WERI-Rb-1 (cell line): ENCODE measurements at places on chromosomes 7 and 10.
A peak's percentile ranks its signal among the peaks of the same experiment; 100 is the strongest.

GRCh38 chr10:31942892-31943291, 14.3 kb upstream of the ARHGAP12 start:
- no peak for DNase-seq

DNA sequence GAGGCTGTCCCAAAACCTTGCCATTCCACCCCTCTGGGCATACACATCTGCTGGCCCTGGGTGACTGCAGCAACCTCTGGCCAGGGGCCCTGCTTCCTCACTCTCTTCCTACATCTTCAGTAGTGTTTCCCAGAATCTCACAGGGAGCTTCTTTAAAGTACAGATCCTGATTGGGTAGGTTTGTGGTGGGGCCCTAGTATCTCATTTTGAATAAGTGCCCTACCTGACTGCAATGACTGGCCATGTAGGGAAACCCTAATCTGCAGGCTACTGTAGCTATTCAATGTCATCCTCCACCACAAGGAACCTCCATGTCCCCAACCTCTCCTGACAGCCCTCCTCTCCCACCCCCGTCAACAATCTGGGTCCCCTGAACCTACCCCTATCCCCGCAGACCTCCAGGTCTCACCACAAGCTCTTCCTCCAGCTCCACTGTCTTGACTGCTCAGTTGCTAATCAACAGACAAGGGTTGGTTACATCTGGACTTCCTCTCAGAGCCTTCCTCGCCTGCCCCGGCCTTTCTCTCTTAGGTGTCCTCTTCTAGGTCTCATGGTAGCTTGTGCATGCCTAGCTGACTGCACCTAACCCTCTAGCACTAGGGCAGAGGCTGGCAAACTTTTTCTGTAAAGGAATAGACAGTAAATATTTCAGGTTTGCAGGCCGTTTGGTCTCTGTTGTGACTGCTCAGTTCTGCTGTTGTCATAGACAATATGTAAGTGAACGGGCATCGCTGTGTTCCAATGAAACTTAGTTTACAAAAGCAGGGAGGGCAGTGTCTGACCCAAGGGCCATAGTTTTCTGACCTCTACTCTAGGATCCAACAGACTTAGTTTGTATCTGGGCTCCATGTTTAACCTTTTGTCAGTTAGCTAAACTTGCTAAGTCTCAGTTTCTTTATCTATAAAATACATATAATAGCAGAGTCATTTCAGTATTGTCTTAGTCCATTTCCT, 121.1 kb downstream of the AOAH start:
- DNase-seq, result no peak

DNA sequence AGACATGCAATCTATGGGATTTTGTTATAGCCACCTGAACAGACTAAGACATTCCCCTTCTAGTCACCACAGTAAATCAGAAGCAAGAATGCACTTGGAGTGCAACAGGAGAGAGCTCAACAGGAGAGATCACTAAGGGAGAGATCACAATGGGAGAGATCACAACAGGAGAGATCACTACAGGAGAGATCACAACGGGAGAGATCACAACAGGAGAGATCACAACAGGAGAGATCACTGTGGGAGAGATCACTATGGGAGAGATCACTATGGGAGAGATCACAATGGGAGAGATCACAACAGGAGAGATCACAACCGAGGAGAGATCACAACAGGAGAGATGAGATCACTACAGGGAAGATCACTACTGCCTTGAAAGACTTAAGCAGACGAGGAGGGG, 238.5 kb upstream of the PITRM1 start:
- DNase-seq, result no peak

GRCh38 chr7:100170101-100170897, 1.9 kb upstream of the GAL3ST4 start:
- no peak for DNase-seq

DNA sequence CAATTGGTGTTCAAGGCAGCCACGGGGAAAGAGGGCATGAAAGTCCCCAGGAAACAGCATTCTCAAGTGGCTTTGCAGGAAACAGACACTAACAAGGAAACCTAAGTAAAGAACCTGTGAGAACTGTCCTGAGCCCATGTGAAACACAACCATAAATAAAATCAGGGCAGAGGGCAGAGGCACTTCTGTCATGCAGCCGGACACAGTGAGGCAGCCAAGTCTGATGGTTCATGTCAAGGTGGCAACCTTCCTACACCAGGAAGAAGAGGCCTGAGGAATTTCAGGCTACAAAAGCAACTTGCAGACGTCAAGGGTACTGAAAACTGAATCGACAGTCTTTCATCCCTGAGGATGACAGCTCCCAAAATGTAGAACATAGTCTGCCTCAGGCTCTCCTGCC, 458.2 kb upstream of the NPVF start:
- DNase-seq, result no peak

DNA sequence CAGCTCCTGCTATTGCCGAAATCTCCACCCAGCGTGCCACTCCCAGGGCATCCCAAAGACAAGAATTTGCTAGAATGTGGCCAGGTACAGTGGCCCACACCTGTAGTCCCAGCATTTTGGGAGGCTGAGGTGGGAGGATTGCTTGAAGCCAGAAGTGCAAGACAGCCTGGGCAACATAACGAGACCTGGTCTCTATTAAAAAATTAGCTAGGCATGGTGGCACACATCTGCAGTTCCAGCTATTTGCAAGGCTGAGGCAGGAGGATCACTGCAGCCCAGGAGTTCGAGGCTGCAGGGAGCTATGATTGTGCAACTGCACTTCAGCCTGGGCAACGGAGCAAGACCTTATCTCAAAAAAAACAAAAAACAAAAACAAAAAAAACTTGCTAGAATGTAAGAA, 73.3 kb upstream of the LYZL2 start:
- DNase-seq, result no peak

DNA sequence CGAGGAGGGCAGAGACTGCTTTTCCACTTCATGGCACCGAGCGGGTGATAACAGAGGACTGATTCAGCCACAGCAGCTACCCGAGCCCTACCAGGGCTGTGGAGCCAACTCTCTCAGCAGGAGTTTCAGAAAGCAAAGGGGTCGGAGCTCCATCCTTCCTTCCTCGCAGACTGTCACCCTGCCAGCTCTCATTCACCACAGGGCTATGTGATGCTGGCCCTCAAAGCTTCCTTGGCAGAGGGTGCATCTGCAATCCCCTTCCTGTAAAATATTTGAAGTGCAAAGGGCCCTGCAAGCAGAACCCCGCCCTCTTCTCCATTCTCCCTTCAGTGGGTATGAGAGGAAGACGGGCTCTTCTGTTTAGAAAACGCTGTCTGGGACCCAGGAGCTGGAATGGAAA, 105.3 kb upstream of the LYZL2 start:
- no peak for DNase-seq

GRCh38 chr7:157158400-157158799, 19.7 kb downstream of the UBE3C start:
- DNase-seq, result no peak

DNA sequence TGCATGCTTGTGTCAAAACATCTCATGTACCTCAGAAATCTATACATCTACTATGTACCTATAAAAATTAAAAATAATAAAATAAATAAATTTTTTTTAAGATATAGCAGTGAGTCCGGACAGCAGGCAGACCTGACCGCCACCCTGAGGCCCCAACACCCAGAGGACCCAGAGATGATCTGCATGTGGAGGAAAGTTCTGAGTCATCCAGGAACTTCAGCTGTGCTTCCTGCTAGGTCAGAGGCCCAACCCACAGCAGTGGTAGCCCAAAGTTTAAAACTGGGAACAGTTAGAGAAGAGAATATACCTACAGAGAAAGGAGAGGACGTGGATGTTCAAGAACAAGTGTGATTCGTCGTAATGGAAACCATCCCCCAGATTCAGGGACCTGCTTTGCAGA, 683.7 kb upstream of the NRP1 start:
- no peak for DNase-seq

DNA sequence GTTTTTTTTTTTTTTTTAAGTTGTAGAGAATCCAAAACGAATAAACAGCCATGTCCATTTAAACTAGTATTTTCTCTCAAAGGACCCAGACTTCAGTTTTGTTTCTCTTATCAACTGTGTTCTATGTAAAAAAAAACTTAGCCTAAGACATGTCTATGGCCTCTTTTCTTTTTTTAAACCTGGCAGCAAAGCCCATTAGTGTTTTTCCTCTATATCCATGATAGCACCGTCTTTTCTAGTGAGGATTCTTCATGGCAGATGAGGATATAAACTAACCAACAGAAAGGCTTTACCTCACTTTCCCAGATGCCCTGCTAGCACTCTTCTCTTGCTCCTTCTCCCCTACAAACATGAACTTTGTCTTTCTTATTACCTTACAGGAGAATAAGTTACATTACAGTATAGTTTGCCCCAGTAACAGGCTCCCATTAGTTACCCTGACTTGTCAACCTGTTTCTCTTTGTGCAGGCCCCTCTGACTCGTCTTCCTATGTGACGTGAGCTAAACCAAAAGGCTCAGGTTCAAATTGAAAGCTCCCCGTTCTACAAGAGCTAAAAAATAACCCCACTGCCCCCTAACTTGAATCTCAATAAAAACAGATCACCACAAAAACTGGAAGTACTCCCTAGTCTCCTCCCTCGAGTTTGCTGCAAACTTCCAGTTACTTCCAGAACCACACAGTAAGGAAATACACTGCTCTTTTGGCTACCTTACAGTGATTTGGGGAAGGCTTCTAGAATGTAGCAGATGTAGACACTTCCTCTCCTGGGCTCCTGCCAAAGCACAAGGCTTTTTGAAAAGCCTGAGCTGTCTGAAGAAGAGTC, 20.1 kb downstream of the P4HA1 start:
- DNase-seq, result no peak

DNA sequence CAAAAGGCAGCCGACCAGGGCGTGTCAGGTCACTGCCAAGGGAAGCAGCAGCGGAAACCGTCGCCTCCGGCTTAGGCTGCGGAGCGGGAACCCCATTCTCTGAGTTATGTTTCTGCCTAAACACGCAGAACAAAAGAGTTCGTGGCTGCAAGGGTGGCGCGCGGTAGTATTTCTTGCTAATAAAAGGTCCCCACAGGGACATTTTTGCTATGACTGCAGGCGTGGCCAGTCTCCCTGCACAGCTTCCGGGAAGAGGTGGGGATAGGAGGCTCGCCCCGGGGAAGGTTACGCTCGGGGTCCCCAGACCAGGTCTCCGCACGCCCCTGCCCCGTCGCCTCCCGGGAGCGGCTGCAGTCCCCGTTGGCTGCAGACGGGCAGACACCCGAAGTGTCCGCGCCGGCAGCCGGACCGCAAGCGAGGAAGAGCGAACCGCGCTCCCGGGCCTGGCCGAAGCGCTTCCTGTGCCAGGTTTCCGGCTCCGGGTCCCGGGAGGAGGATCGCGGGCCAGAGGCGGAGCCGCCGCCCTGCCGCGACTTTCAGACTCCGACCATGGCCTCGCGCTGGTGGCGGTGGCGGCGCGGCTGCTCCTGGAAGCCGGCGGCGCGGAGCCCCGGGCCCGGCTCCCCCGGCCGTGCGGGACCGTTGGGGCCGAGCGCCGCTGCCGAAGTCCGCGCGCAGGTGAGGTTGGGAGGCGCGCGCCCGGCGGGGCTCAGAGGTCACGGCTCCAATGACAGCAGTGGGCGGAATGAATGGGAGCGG, at the start of gene PDSS1:
Gene PDSS1 (plus strand): TSS at position 539 of the 759 bp plus-strand sequence. CDS start 11 bp downstream, at position 550.
- DNase-seq, result peak; percentile 49

- DNase-seq, result peak; percentile 17
These were observed 863 bp downstream of the ST8SIA6 start for GRCh38 chr10:17453373-17454091.

DNA sequence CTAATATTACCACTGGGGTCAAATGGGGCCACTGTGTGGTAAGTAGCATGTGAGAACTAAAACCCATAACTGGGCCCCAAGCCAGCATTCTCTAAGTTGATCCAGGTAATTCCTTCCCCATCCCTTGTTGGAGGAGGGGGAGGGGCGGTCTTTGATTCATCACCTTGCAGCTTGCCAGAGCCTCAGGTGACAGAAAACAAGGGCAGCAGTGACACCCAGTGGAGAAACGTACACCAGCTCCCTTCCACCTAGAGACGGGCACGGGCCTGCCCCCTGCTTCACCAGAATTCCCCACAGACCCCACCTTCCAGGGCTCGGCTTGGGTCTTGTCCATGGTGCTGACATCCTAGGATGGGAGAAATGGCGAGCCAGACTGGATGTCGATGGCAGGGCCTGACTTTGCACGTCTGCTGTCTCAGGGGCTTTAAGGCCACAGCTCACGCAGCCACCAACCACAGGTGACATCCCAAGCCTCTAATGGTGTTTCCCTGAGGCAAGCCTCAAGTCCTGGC, 102.0 kb downstream of the STRA8 start:
- DNase-seq, result peak; percentile 98

GRCh38 chr7:25586513-25586912, 358.2 kb upstream of the NPVF start:
- no peak for DNase-seq

DNA sequence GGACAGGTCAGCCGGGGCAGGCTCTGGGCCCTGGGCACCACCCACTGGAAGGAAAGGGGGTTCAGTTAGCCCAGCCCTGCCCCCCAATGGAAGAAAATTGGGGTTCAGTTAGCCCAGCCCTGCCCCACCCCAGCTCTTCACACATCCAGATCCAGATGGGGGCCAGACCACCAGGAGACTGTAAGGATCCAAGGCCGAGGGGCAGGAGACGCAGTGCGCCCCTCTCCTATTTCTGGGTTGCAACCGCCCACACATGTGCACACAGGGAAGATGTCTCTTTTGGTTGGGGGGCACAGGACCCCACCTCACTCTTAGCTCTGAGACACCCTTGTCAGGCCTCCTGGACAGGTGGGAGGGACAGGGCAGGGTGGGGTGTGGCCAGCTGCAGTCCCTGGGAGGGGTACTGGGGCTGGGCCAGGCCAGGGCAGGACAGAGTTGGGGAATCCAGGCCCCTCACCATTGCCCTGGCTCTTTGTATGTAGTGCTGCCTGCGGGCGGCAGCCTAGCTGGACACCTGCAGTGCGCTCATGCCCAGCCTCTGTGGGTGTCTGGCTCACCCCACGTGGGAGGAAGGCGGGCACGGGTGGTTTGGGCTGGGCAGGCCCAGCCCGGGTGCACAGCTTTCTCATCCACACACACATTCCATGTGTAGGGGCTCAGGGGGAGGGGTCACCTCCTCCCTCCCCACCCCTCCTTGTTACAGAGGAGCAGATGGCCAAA, 141.2 kb downstream of the LHPP start:
- peak; percentile 50 for DNase-seq

DNA sequence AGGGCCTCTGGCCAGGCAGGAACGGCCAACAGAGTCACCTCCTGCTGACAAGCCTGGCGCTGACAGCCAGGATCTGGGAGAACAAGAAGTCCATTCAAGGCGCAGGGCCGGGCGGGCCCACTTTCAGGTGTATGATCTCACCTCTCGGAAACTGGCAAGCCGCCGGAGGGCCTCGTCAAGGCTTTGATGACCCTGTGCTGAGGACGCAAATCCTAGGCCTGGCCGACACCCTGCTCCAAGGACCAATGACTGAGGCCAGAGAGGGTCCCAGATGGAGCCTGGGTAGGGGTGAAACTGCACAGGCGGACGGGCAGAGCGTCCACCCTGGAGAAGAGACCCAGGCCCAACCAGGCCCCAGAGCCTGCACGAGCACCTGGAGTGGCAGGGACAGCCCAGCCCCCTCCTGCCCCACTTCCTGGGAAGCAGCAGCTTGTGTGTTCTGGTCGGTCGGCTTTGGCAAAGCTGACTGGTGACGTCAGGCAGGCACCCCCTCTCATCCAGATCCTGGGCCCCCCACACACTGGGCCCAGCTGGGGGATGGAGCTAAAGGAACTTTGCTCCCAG, 30.6 kb downstream of the MYL10 start:
- peak; percentile 53 for DNase-seq
